Effector memory CD8-positive, alpha-beta T cell (primary cell): ENCODE measurements at places on chromosomes 2 and 18.
A peak's percentile ranks its signal among the peaks of the same experiment; 100 is the strongest.

- DNase-seq: peak; percentile 34
Observed at GRCh38 chr2:86788881-86789686, 1.6 kb downstream of the CD8A start.

DNA sequence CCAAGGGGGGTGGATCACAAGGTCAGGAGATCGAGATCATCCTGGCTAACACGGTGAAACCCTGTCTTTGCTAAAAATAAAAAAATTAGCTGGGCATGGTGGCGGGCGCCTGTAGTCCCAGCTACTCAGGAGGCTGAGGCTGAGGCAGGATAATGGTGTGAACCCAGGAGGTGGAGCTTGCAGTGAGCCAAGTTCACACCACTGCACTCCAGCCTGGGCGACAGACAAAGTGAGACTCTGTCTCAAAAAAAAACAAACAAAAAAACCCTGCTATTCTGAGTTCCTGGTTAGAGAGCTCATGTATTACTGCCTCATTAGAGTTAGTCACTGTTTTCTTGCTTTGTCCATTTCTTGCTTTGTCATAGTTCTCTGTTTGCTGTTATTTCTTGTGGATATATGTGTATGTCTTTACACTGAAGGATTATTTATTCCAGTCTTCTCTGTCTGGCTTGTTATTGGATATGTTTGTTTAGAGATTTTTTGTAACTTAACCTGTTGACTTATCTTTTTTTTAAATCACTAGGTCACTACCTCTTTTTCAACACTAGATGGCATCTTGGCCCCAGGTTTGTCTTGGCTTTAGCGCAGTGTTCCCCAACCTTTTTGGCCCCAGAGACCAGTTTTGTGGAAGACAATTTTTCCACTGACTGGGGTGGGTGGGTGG is 17.0 kb downstream of the TTLL4 start:
- no peak for DNase-seq

DNA sequence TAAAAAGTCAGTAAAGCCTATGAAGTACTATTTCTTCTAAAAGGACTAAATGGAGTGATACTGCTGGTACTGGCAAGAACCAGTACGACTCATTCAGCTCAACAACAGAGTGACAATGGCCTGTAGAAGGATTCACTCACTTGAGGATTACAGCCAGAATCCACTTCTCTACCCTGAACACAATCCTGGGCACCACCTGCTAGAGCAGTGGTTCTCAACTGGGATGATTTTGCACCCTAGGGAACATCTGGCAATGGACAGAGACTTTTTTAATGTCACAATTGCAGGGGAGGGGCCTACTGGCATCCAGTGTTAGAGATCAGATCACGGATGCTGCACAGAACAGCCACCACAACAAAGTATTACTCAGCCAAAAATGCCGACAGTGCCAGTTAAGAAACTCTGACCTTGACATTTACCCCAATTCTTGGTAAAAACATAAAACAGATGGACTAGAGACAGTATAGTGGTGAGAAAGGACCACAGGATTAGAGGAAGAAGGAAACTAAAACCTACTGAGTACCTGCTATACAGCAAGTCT is 5.0 kb downstream of the SPIRE1 start:
- no peak for DNase-seq

DNA sequence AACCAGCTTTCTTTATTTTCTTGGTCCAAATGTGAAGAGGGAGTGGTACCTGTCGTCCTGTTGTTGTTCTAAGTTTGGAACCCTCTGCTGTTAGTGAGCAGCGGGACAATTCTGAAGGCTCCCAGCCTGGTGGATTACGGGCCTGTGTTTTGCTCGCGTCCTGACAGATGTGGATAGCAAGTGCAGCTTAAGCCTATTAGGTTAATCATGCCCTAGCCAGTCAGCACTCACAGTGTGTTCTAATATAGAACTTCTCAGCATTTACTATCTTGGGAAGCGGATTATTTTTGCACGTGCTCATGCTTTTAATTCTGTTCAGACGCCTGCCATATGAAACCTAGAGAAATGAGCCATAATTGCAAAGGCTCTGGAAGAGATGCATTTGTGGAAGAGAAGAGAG is at the start of gene PCARE:
TSS of gene PCARE (minus strand) at position 113 of the 400 bp plus-strand sequence. CDS start 262 bp downstream, outside the sequence.
- no peak for DNase-seq

DNA sequence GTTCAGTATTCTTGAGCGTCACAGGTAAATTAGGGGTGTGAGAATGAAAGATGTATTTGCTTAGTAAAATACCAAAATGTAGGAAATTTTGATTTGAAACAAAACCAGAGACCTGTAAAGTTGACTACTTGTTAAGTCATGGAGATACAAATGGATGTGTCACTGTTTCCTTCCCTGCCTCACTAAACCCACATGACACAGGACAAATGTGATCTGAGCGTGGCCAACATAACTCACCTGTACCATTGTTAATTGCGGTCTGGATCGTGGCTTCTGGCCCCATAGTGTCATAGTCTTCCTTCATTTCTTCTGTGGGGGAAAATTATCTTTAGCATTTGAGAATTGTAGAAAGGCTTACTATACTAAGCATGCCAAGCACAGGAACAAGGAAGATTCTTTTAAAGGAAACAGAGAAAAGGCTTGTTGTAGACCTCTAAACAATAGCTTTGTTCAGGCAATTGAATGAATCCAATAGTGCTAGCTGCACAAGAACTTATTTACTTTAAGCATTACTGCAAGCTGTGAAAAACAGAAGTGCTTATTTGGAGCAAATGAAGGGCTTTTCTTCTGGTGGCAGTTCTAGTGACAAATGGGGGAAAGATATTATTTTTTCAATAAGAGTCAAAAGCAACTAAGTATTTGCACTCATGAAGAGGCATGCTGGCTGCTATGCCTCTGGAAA is 95.2 kb downstream of the ZEB2 start:
- DNase-seq: no peak

DNA sequence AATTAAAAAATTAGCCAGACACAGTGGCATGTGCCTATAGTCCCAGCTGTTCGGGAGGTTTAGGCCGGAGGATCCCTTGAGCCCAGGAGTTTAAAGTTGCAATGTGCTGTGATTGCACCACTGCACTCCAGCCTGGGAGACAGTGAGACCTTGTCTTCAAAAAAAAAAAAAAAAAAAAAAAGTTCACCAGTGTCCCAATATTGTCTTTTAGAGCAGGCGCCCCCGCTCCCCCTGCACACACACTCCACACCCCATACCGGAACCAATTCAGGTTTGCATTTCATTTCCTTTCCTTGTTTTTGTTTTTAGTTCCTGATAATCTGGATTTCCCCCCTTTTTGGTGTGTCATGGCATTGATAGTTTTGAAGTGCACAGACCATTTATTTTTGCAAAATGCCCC is 10.4 kb downstream of the TMEM87B start:
- DNase-seq: no peak

GRCh38 chr2:95346738-95347671 is 49.9 kb downstream of the KCNIP3 start:
- DNase-seq: no peak

GRCh38 chr18:63683152-63683551 is 19.6 kb upstream of the SERPINB11 start:
- DNase-seq: no peak

- DNase-seq: no peak
Observed at GRCh38 chr2:187658952-187659525, 104.8 kb upstream of the TFPI start.

GRCh38 chr2:236629961-236630872 is 60.6 kb downstream of the ACKR3 start:
- DNase-seq: no peak

DNA sequence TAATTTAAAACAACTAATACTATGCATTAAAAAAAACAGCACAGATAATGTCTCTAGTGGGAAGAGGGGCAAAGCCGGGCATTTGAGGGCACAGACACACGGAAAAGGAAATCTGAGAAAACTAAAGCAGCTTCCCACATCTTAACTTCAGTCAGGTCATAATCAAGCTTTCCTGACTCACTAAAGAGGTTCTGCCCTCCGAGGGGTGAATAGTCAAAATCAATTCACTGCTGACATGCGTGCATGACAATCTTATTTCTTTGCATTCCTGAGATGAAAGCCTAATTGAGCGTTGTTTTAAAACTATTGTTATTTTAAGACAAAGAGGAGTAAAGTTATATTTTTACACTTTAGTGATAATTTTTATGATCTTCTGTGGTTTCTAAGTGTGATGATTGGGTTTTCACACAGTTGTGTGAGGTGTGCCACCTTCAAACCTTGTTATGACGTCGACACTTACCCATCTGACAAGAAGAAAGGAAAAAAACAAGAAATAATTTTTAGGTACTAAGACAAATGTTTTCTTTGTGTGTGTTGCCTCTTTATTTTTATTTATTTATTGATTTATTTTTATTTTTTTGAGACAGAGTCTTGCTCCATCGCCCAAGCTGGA is 90.9 kb downstream of the GATA6 start:
- DNase-seq: peak; percentile 37

DNA sequence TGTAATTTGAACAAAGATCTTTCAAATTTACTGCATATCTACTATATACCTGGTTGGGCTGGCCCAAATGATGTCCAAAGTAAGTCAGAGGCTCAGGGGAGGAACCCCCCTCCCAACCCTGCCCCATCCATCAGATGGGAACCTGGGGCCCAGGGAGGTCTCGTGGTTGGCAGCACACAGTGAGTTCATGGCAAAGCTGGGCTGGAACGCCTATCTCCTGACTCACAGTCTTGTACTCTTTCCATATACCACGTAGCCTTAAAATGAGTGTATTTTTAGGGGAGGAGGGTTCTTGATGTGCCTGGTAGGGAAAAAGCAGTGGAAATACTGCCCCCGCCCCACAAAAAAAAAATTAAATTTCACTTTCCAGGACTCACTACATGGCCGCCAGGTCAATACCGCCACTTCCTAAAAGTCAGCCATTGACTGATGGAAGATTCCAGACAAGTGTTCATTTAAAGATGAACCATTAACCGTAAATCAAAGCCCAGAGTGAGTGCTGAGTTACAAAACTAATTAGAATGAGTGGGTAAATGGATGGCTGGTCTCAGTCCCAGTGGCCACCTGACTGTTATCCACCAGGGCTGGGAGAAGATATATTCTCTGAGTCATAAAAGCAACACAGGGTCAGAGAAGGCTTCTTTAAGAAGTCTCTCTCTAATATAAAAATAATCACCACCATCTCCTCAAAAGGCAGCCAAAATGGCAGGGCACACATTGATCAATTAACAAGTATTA is 80.5 kb downstream of the ZBTB7C start:
- DNase-seq: no peak

- no peak for DNase-seq
Observed at GRCh38 chr18:11042247-11042646, 107.1 kb downstream of the PIEZO2 start.

DNA sequence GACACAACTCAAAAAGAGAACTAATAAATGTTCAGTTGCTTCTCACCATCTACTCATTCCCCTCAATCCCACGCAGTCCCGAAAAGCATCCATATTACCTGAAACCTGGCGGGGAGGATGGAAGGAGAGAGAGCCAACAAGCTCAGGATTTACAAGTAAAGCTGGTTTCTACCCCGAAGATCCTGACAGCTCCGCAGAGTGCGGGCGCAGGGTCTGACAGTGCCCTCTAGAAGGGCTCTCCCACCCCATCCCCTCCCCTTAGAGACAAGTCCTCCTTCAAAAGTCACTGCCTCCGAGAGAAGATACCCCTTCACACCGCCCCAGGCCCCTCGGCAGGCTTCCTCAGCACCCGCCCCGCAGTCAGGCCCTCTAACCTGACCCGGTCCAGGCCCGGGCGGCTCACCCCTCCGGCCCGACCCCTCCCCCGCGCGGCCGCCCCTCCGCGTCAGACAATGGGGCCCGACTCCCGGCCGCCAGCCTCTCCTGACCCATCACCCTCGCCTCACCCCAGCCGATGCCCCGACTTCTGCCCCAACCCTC is 550 bp downstream of the RAB1A start:
- DNase-seq: peak; percentile 5

- no peak for DNase-seq
Observed at GRCh38 chr18:50307400-50307737, 19.9 kb upstream of the CXXC1 start.

- DNase-seq: peak; percentile 51
Observed at GRCh38 chr2:65064728-65065552, 8.7 kb downstream of the CEP68 start.

DNA sequence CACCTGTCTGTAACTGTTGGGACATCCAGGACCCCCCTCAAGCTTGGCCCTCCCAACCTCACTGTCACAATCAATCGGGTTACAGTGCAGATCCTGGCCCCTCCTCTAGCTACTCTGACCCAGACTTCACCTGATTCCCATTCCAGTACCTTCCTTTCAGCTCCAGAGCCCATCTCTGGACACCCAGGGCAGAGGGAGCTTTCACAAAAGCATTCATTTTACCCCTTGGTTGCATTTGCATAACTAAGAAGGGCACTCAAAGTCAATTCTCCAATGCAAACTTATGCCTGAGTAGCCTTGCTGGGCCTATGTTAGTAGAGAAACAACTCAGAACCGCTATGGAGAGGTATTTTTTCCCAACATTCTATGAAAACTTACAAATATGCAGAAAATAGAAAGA is 7.4 kb downstream of the ZAP70 start:
- no peak for DNase-seq

GRCh38 chr18:9869715-9870430 is 15.9 kb upstream of the TXNDC2 start:
- no peak for DNase-seq

- no peak for DNase-seq
Observed at GRCh38 chr18:44786688-44787087, 106.0 kb downstream of the SETBP1 start.

GRCh38 chr2:239131521-239131920 is 269.3 kb downstream of the HDAC4 start:
- DNase-seq: no peak

- no peak for DNase-seq
Observed at GRCh38 chr2:102843764-102844443, 82.1 kb downstream of the TMEM182 start.

DNA sequence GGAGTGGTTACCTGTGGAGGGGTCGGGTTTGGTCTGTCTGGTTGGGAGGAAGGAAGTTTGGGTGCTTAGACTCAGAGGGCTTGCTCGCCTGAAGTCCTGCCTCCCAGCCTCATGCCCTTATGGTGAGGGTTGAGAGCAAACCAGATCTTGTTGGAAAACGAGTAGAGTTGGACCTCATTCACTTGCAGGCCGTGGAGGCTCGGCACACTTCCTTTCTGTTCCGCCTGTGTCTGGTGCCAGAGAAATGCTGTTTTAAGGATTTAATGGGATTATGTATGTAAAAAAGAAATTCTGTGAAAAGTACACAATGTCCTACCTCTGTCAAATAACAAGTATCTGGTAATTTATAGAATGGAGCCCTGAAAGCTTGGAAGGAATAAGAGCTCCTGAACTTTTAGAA is 29.6 kb downstream of the GATA6 start:
- no peak for DNase-seq

GRCh38 chr2:26585100-26585499 is 56.1 kb downstream of the CIB4 start:
- no peak for DNase-seq

- DNase-seq: no peak
Observed at GRCh38 chr2:64424416-64424987, 29.5 kb upstream of the LGALSL start.
